ENCODE measurements at places on chromosomes 5 and 9.

- no peak for DNase-seq
Observed at GRCh38 chr5:112534611-112535255, 115.7 kb upstream of the EPB41L4A start.

GRCh38 chr9:135562235-135562745 lies 734 bp downstream of the PAEP start:
- DNase-seq: no peak

DNA sequence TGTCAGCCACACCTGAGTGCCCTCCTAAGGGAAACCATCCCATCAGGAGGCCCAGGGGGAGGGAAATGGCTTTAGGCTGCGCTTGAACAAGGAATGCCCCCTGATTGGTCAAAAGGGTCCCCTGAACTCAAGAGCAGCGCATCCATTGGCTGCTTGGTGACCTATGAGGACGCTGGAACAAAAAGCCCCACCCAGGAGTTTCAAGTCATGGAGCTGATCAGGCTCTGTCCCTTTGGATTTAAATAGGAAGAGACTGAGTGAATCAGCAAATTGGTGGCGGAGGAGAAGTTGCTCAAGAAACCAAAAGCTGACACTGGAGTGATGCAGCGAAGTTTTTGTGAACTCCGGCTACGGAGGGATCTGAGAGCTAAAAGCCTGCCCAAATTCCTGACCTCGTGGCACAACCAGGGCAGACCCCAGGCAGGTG lies 66.7 kb downstream of the SMIM23 start:
- DNase-seq: no peak

- DNase-seq: no peak
Observed at GRCh38 chr9:92964607-92965060, 17.3 kb downstream of the FGD3 start.

DNA sequence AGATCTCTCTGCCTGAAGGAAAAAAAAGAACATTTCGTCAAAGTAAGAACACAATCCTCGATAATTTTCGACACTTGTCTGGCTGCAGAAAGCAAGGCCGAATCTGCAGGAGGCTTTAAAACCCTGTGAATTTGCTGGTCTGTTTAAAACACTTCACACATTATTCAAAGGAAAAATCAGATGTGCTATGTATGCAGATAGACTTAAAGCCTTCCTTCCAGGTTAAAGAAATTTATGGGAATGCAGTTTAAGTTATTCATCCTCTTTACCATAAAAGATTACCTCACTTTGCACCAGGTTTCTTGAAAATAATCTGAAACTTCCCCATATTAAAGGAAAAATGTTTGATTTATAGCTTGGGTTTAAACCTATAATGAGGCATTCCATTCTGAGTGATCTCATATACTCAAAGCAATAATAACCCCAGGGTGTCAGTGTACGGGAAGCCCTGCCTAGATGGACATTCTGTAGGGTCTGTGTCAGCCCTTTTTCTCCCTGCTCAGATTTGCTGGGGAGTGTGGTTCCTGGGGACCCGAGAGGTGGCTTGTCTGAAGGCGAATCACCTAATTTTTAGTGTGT lies 323.5 kb upstream of the SLC24A2 start:
- DNase-seq: no peak

- DNase-seq: no peak
Observed at GRCh38 chr5:157479612-157480510, 19.8 kb downstream of the NIPAL4 start.

- DNase-seq: no peak
Observed at GRCh38 chr9:14281136-14281795, 32.7 kb downstream of the NFIB start.

GRCh38 chr5:112737070-112737462 lies 619 bp upstream of the APC start:
- no peak for DNase-seq

- no peak for DNase-seq
Observed at GRCh38 chr5:21806943-21807342, 1046.2 kb downstream of the CDH12 start.

GRCh38 chr5:96384353-96384752 lies 48.7 kb downstream of the PCSK1 start:
- no peak for DNase-seq

DNA sequence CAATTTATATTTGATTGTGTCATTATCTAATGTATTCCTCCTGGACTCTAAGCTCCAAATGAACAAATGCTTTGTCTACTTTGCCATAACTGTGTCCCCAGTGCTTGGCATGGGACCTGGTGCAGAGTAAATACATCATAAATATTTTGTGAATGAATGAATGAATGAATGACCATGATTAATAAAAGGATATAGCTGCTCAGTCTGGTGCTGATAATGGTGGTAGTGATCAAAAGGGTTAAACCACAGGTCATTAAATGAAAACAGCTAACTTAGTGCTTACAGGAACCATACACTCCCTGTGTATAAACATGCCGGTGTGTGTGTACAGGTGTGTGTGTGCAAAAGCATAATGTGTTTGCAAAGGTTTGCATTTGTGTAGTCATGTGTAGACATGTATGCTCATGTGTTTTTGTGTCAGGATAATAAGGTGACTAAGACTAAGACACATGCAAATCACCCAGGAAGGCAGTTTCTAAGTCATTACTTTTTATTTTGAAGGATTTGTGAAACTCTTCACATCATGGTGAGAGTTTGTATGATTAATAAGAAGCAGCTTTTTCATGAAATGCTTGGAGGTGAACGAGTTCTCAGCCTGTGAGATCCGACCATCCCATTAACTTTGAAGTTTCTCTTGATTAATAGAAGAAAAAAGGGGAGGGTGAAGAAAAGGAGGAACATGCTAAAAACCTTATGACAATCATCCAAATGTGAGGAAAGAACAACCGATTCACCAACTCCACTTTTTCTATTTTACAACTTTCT lies 24.6 kb downstream of the SPARC start:
- no peak for DNase-seq

GRCh38 chr9:93130861-93131481 lies 3.1 kb downstream of the NINJ1 start:
- no peak for DNase-seq
